ENCODE measurements at places on chromosomes 4 and X. TPM values are rescaled to one million over a fixed set of nuclear protein-coding genes. Genes with fewer than 3 reads are reported as not detected.

The PNMA6F gene
- total RNA-seq, result not detected

The CTAG2 gene
- not detected for total RNA-seq

The NUDT10 gene
- total RNA-seq, result 0.68 TPM

The TMEM271 gene
- not detected for total RNA-seq

The EIF4E gene
- total RNA-seq, result 54.5 TPM

The PNMA3 gene
- total RNA-seq, result 0.95 TPM

The RBM47 gene
- total RNA-seq, result 4.7 TPM

Data from right cardiac atrium (tissue), 5 donors.